ENCODE measurements at places on chromosomes 5 and 9. TPM values are rescaled to one million over a fixed set of nuclear protein-coding genes. Genes with fewer than 3 reads are reported as not detected.

The GRIN1 gene
- not detected for polyA plus RNA-seq

The IL17B gene
- polyA plus RNA-seq, result not detected

The NTNG2 gene
- polyA plus RNA-seq, result 0.39 TPM

The IZUMO3 gene
- not detected for polyA plus RNA-seq

The VAV2 gene
- polyA plus RNA-seq, result 6.7 TPM

The SEMA6A gene
- polyA plus RNA-seq, result 26.3 TPM

The STK32A gene
- 6.8 TPM for polyA plus RNA-seq

The ARL15 gene
- polyA plus RNA-seq, result 34.0 TPM

The UBAC1 gene
- 19.7 TPM for polyA plus RNA-seq

The PWWP2A gene
- 20.5 TPM for polyA plus RNA-seq

The SLC22A4 gene
- 1.1 TPM for polyA plus RNA-seq

The ADGRD2 gene
- polyA plus RNA-seq, result not detected

The KDM3B gene
- polyA plus RNA-seq, result 70.1 TPM
